ENCODE measurements at places on chromosomes 1 and 21.

DNA sequence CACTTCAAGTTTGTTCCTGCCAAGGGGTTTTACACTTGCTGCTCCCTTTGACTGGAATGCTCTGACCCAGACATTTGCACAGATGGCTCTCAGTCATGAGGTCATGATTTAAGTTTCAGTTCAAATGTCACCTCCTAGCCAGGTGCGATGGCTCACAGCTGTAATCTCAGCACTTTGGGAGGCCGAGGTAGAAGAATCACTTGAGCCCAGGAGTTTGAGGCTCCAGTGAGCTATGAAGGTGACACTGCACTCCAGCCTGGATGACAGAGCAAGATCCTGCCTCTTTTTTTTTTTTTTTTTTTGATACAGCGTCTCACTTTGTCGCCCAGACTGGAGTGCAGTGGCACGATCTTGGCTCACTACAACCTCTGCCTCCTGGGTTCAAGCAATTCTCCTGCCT is 4.5 kb upstream of the ZMYM4 start:
- DNase-seq = no peak

GRCh38 chr1:162305969-162306368 is 70.7 kb downstream of the SPATA46 start:
- no peak for DNase-seq

DNA sequence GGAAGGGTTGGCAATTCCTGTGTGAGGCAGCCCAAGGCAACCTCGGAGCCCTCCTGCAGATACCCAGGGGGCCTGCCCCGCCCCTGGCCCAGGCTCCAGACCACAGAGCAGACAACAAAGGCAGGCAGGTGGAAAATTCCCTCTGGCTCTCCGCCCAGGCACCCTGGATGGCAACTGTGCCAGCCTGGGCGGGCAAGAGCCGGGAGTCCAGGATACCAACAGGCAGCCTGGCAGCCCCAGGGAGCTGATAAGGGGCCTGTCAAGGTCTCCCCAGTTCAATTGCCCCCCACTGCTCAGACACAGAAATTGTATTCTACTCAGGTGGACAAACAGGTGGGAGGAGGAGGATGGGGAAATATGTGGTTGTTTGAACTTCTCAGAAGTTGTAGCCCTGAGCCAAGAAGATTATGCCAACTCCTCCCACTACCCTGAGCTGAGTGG is 15.4 kb upstream of the GPR37L1 start:
- DNase-seq = peak; percentile 56

GRCh38 chr21:16071092-16071491 is 341.3 kb downstream of the USP25 start:
- DNase-seq = no peak

DNA sequence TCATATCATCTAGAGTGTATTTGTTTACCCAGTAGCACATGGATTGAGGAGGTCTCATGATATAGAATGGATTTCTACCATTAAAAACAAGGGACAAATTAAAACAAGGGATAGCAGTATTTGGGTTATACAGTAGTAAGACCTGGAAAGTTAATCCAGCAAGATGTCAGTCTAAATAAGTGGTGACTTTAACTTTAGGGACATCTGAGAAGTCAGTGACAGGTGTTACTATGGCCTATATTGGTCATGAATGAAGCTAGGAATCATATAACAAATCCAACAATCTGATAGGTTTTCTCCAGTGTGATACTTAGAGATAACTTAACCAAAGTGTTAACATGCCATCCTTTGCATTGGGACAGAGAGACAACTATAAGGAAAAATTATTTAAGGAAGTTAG is 42.7 kb upstream of the DHCR24 start:
- no peak for DNase-seq

DNA sequence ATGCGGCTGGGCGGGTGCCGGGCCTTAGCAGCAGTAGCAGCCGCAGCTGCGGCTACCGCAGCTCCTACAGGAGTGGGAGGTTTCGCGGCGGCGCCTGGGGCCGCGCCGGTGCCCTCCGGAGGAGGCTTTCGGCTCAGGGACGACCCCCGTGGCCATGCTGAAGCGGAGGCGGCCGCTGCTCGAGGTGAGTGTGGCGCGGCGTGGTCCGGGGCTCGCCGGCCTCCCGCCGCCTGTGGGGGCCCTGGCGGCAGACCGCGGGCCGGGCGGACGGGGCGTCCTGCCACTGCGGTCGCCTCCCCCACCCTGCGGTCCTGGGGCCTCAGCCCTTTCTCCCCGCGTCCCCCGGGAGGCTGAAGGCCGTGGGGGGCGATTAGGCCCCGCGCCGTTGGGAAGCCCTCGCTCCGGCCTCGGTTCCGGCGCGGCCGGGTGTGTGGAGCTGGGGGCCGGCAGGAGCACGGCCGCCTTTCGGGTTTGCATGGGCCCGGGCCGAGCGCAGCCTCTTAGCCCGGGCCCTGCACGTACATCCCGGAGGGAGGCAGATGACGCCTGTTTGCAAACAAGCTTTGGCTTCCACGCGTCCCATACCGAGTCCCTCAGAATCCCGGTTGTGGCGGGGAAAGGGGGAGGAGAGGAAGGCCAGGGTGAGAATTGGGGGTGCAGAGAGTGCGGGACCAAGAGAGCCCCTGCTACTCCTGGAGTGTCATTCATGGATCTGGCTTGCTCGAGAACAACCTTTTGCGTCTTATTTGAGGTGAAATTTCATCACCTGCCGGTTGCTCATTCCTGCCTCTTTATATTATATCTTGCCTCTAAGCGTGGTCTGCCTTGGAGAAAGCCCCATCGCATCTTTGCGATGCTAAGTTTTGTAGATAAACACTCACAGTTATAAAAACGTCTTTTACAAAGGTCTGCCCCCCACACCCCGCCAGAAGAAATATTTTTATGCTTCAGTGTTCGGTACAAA is 613 bp downstream of the ZFYVE9 start:
- peak; percentile 77 for DNase-seq

- no peak for DNase-seq
Measured at GRCh38 chr1:203422656-203423055, 53.0 kb upstream of the PRELP start.

DNA sequence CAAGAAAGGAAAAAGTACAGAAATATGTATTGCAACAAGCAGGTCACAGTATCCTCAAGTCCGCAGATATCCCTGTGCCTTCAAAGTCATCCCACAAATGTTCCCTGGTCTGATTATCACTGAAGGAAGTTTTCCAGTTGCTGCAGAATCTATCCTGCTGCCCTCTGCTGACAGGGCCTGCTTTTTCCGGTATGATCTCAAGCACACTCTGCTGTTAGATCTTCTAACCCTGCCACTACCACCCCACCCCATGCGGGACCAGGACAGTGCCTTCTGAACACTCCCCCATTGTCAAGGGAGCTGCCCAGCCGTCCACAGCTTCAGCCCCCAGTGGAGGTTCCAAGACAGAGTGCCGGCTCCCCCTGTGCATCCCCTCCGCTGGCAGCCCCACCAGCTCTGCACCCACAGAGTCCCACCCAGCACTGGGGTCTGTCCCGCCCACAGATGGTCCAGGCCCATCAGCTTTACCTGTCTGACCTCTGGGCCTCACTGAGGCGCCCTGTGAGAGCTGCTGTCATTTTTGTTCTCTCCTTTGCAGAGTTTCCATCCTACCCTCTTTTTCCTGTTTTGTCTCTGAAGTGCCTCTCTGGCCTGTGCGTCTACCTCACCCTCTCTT is 27.9 kb downstream of the FAM163A start:
- no peak for DNase-seq
